ENCODE measurements at places on chromosomes 11 and 22. TPM values are rescaled to one million over a fixed set of nuclear protein-coding genes. Genes with fewer than 3 reads are reported as not detected.

DNA sequence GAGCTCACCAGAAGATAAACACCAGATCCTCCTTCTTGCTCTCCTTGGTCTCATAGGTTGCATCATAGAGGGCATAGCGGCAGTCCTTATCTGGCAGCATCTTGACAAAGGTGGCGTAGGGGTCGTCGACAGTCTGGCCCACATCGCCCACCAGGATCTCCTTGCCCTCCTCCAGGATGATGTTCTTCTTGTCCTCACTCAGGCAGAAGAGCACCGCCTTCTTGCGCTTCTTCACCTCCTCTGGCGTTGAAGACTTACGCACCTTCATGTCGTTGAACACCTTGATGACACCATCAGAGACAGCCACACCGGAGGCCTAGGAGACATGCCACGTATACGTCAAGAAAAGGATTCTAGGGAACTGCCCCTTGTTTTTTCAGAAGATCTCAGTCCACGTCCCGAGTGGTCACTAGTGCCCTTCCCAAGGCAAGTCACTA lies 2.0 kb downstream of the CFL1 start:
- DNase-seq, result no peak

DNA sequence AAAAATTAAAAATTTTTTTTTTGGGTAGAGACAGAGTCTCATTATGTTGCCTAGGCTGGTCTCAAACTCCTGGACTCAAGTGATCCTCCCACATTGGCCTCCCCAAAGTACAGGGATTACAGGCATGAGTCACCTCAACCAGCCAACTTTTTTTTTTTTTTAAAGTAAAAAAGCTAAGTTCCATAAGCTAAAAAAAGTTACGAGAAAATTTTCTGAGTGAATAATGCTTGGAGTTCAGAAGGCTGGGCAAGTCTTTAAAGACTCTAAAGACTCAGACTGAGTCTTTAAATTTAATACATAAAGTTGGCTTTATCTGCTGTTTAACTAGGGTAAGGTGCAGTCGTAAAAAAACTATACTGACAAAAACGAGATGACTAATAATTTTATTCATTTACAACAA lies 5.6 kb downstream of the DDX6 start:
- DNase-seq, result no peak

GRCh38 chr22:38132794-38133193 lies 22.3 kb upstream of the BAIAP2L2 start:
- DNase-seq, result no peak

The FUT4 gene
- 5.1 TPM for total RNA-seq

Measured in CD4-positive, CD25-positive, alpha-beta regulatory T cell (primary cell).